ENCODE measurements at places on chromosomes 5 and 9.

DNA sequence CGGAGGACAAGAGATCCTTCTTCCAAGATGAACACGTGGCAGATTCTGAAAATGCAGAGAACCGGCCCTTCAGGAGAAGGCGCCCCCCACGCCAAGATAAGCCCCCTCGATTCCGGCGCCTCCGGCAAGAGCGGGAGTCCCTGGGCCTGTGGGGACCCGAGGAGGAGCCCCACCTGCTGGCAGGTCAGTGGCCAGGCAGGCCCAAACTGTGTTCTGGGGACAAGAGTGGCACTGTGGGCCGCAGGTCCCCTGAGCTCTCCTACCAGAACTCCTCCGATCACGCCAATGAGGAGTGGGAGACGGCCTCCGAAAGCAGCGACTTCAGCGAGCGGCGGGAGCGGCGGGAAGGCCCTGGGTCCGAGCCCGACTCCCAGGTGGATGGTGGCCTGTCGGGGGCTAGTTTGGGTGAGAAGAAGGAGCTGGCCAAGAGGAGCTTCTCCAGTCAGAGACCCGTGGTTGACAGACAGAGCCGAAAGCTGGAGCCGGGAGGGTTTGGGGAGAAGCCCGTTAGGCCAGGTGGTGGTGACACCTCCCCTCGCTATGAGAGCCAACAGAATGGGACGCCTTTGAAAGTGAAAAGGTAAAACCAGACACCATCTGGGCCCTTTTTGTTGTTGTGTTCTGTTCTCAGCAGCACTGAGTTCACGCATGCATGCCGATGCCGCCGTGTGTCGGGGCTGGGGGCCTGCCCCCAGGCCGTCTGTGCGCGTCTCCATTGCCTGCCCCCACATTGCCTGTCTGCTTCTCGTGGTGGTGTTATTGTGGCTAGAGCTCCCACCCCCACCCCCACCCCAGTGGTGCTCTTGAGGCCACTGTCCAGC, 26.6 kb upstream of the POMT1 start:
- no peak for DNase-seq

DNA sequence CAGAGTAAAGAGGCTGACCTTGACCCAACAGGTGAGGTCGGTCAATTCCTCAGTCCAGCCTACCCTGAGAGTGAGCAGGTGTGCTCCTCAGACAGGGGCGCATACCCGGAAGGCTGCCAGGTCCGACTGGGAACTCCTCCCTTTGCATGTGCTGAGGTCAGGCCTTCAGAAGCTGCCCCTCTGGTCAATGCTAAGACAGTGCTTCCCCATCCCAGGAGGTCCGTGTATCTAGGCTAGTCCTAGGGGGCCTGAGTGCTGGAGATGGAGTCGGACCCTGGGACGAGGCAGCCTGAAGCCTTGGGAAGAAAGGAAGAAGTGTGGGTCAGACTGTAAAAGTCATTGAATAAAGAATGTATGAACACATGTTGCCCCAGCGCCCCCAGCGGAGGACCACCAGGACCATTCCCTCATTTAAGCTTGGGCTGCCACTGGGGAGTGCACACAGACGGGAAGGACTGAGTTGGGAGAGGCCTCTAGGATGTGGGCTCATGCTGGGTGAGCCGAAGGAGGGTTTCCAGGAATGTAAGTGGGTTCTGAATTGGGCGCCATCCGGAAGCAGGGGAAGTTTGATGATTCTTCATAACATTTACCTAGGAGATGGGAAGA, 41.0 kb upstream of the GFPT2 start:
- DNase-seq: no peak

- no peak for DNase-seq
Measured at GRCh38 chr5:57432876-57433275, 49.7 kb downstream of the ACTBL2 start.

DNA sequence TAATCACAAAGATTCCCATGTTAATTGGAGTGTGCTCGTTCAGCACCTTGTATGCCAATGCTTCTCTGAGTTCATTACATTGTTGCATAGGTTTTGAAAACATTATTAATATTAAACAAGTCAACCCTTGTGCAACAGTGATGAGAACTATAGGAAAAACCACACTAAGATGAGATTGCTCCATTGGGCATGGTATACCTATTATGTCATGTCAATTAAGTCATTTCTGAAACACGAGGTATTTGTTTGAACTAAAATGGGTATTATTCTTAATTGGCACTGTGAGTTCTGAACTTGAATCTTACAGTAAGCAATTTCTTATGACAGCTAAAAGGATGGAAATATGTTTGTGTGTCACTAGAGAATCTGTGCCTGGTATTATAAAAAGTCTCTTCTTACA, 447.7 kb downstream of the EFNA5 start:
- no peak for DNase-seq

DNA sequence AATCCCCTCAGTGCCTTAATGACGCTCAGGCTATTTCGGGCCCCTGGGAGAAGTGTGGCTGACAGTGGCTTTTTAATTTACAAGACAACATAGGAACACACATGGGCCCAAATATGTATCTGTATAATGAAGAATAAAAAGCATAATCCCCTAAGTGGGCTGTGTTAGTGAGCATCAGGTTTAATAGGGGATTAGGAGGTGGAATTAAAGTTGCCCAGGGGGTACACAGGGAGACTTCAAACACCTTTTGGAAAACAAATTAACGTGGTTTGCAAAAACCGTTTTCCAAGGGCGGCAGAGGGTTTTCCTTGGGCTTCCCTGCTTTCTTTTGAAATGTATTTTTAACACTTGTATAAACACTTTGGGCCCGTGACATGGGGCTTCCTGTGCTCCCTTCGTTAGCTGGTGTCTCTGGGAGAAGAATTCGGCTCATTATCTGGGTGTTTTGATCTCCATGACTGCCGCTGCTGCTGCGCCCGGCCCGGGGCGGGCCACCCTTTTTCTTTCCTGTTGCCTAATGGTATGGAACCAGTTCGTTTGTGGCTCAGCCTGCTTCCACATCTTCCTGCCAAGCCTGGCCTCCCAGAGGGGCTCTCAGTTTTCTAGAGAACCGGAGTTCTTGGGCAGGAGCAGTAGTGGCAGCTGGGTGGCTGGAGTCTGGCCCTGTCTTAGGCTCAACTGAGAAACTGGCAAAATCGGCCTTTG, 173.0 kb downstream of the MACROH2A1 start:
- DNase-seq: no peak

GRCh38 chr5:157915638-157916037, 56.7 kb upstream of the CLINT1 start:
- no peak for DNase-seq

- no peak for DNase-seq
Measured at GRCh38 chr9:86721226-86721781, 226.0 kb downstream of the GAS1 start.

DNA sequence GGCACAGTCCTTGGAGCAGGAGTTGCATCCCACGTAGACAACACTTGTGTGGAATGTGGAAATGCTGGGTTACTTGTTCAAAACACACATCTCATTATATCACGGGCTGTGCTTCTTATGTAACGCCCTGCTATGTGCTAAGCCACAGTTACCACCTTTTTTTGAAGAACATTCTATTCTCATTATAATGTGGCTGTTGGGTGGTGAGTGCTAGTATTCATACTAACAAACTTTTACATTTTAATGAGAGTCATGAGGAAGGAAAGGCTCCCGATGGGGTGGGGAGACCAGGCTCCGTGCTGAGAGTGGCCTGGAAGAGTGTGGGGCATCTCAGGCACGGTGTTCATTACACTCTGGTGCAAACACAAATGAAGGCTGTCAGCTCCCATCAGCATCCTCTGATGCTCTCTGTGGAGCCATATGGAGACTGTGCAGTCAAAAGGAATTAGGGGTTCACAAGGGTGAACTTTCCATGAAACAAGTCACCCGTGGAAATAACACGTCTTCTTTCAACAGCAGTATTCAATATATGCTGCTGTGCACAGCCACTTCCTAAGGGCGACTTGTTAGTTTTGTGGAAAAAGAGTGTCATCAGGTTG, 153.1 kb upstream of the RAPGEF1 start:
- no peak for DNase-seq

DNA sequence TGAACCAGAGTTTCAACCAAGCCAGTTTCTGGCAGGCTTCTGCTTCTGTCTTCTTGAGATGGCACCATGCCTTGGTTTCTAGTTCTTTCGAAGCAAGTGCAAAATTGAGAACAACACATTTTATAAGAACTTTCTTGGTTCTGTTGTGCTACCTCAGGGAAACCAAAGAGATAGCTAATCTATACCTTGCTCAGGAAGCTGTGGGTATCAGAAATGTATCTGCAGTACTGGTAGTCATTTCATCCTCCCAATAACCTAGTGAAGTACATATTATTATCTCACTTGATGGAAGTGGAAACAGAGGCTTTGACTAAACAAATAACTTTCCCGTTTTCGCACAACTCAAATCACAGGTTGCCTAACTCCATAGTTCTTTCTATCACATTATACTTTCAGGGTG, 246.6 kb downstream of the ENC1 start:
- DNase-seq: no peak

DNA sequence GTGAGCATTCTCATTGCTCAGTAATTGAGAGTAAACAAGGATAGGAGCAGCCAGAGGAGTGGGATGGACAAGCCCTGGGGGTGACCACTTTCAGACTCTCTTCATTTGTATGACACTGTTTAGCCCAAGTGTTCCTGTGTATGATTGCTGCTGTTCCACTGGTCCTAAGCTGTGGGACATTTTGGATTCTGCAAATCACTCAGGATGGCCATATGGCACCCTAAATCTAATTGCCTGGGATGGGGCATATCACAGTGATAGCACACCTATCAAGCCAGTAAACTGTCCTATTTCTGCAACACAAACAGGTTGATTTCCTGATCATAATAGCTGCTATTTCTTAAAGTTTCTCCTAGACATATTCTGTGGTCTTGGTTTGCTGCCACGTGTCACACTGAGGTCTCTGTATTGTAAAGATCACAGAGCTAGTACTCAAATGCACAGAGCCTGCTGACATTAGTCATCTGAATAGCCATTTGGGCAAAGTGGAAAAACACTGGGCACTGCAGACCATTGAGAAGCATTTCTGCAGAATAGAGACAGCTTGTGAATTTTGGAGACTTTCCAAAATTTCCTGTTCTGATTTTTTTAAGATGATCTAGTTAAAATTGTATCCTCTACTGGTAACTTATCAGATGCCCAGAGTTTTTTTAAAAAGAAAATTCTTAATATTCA, 320.2 kb downstream of the RFX3 start:
- no peak for DNase-seq

DNA sequence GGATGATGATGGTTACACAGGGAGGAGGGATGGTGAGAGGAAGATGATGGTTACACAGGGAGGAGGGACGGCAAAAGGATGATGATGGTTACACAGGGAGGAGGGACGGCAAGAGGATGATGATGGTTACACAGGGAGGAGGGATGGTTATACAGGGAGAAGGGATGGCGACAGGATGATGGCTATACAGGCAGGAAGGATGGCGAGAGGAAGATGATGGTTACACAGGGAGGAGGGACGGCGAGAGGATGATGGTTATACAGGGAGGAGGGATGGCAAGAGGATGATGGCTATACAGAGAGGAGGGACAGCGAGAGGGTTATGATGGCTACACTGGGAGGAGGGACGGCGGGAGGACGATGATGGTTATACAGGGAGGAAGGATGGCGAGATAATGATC, 64.1 kb upstream of the FCN1 start:
- DNase-seq: no peak

GRCh38 chr5:113145757-113146387, 169.3 kb downstream of the DCP2 start:
- DNase-seq: no peak

DNA sequence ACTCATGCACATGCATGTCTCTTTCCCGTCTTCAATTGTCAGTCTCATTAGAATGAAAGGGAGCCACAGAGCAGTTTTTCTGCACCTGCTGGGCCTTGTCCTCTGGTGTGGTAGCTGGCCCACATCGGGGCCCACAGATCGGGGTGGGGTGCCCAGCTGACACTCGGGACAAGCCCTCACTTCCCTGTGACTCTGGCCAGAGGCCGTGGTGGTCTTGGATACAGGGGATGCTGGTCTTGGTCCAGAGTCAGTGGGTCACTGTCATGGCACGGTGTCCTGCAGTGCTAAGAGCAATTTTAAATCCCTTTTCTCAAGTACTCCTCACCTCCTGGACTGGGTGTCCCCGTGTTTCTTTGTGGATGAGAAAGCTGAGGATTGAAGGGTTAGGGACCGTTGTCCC, 193.2 kb downstream of the CACNA1B start:
- no peak for DNase-seq

GRCh38 chr5:129915415-129915814, 11.2 kb downstream of the CHSY3 start:
- DNase-seq: no peak

GRCh38 chr5:61637566-61637965, 305.5 kb downstream of the ZSWIM6 start:
- no peak for DNase-seq

- DNase-seq: no peak
Measured at GRCh38 chr9:87657893-87658292, 68.0 kb upstream of the CTSL start.

DNA sequence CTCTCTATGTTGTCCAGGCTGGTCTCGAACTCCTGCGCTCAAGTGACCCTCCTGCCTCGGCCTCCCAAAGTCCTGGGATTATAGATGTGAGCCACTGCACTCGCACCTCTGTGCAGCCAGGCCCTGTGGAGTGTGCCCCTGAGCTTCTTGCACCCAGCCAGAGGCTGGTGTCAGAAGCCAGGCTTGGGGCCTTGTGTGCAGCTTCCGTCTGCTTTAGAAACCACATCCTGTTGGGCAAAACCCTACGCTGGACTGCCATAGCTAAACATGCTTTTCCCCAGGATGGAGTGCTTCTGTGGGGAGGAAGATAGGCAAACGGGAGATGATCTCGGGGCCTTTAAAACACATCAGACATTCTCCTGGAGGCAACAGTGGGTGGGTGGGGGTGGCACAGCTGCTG, 40.1 kb downstream of the PRRT1B start:
- no peak for DNase-seq

DNA sequence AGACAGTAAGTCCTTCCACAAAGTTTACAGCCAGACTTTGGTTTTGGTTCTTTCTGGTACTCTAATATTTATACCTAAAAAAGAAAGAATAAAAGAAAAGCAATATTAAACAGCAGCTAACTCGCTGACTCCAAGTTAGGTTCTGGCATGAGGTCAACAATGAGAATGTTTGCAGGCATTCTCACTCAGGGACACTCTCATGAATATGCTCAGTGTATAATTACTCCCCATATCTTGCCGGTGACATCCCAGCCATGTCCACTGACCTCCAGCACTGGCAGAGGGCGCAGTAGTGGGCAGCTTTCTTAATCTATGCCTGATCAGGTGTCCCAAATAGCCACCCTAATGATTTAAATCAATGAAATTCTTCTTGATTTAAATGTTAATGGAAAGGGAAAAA, 151.5 kb downstream of the BNC2 start:
- no peak for DNase-seq

DNA sequence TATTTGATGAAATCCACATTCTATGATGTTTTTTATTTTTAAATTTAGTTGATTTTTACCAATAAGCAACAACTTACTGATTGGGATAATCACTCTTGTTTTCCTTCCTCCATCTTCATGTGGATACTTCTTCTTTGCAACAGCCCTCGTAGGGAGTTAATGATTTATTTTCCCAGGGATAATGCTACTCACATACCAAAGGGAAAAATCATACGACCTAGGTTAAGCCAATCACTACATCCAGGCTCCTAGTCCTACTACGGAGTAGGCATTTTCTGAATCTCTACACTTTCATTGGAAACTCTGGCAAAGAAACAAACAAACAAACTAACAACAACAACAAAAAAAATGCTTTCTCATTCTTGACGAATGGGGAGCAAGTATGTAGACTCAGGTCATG, 663.4 kb downstream of the PTPRD start:
- DNase-seq: no peak

- no peak for DNase-seq
Measured at GRCh38 chr5:60744682-60745081, 44.7 kb upstream of the DEPDC1B start.

GRCh38 chr5:178869577-178869976, 9.8 kb downstream of the ZNF354B start:
- DNase-seq: no peak

- DNase-seq: no peak
Measured at GRCh38 chr5:176731506-176732160, 78.7 kb upstream of the UNC5A start.
